ENCODE measurements at places on chromosomes 3 and 15.

- no peak for DNase-seq
Observed at GRCh38 chr3:34292605-34293300, 494.3 kb downstream of the PDCD6IP start.

DNA sequence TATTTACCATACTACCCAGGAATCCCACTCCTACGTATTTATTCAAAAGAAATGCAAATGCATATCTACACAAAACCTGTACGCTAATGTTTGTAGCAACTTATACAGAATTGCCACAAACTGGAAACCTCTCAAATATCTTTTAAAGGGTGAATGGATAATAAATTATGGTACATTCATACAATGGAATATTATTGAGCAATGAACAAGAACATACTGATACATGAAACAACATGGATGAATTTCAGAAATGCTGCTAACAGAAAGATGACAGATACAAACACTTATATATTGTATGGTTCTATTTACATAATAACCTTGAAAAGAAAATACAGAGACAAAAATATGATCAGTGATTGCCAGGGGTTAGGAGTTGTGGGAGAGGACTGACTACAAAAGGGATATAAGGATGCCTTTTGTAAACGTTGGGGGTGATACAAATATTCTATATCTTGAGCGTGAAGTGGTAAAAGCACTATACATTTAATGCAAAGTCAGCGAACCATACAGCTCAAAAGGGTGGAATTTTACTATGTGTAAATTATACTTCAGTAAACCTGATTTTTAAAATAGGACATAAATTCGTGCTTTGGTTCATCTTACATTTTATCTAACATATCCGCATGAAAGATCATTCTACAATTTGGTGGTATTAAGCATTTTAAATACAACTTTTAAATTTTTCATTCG lies 55.0 kb upstream of the FOXB1 start:
- DNase-seq: no peak

DNA sequence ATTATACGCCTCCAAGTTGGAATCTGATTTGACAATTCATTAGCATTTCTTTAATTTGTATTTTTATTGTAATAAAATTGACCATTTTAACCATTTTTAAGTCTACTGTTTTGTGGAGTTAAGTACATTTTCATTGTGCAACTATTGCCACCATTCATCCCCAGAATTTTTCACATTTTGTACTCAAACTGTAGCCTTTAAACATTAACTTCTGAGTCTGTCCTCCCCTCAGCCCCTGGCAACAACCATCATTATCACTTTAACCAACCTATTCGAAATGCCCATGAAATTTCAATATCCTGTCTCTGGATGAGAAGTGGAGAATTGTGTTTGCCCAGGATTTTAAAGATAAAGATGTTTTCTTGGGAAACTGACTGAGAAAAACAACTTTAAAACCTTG lies 27.7 kb downstream of the IL1RAP start:
- no peak for DNase-seq

GRCh38 chr15:38559636-38560307 lies 4.8 kb downstream of the RASGRP1 start:
- DNase-seq: no peak

GRCh38 chr3:97895216-97895615 lies 73.4 kb downstream of the CRYBG3 start:
- DNase-seq: no peak

DNA sequence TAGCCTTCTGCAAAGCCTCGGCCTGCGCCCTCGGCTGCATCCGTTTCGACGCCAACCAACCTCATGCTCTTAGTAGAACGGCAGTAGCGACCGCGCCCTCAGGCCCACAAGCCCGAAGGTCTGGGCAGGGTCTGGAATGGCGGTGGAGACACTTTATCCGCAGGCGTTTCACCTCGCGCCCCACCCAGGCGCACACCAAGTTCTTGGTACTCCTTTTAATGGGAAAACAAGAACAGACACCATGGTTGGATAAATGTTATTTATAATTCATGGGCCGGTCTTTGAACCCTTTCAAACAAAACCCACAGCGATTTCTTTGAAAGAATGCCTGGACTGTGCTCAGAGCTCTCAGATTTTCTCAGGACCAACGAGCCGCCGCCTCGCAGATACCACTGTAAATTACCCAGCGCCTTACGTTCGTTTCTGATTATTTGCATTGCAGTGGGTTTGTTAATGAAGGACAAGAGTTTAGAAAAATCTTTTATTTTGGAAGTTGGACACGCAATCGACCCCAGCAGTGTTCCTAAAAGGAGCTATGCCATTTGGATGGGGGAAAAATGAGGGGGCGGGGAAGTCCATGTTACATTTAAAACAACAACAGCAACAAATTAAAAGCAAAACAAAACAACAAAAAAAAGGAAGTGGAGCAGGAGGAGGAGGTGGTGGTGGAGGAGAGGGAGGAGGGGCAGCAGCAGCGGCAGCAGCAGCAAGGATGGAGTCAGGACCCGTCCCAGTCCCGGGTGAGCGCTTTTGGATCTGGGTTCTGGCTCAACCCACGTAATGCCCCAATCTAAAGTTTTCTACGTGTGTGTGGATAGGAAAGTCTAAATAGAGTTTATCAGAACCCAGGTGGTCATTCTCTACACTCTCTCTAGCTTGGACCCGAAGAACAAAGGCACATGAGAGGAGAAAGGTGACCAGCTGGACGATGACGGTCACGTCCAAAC lies 993 bp upstream of the ISL2 start:
- DNase-seq: no peak

DNA sequence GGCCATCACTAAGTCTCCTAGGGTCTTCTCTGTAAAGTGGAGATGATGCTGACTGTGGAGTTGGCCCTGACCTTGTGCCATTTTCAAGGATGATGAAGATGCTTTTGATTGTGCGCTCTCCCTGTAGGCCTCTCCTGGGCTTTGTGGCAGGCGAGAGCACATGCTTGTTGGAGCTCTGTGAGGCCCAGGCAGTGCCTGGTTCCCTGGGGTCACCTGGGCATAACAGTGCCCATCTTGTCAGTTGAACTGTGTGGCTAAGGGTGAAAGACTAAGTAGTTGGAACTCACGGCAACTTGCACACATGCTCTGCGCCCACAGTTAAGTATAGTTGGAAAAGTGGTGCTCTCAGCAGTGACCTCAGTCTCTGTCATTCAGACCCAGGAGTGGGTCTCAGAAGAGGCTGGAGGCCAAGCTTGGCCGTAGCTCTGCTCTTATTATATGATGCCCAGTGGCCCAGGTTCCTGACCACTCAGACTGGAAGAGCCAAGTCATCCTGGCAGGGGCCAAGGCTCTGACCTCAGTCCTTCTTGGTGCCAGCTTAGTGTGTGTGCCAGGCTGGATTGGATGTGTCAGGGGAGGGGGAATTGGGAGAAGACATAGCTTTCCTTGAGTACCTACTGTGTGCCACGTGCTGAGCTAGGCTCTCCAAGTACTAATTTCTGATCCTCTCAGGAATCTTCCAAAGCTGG lies 154.6 kb downstream of the EEFSEC start:
- no peak for DNase-seq

- no peak for DNase-seq
Observed at GRCh38 chr15:45646220-45646619, 11.4 kb downstream of the SQOR start.

DNA sequence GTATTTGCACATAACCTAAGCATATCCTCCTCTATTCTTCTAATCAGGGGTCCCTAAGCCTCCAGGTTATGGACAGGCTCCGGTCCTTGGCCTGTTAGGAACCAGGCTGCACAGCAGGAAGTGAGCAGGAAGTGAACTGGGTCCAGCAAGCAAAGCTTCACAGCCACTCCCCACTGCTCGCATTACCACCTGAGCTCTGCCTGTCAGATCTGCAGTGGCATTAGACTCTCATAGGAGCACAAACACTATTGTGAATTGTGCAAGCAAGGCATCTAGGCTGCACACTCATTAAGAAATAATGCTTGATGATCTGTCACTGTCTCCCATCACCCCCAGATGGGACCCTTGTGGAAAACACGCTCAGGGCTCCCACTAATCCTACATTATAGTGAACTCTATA lies 9.8 kb downstream of the MSL2 start:
- DNase-seq: peak; percentile 26

- no peak for DNase-seq
Observed at GRCh38 chr3:175311946-175312345, 452.8 kb downstream of the NAALADL2 start.

- no peak for DNase-seq
Observed at GRCh38 chr15:48719668-48720067, 74.2 kb upstream of the FBN1 start.

DNA sequence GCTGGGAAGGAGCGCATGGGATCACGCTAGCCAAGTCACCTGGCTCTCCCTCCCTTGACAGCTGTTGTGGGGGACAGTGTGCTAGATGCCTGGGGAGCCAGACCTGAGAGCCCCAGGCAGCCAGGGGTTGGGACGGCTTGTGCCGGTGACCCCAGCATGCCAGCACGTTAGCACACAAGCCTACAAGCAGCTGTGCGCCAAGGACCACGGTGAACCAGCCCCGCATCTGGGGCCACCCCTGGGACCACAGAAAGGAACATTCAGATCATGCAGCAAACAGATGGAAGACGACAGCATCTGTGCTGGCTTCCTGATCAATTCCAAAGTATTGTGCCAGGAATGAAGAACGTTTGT lies 64.8 kb downstream of the NTRK3 start:
- no peak for DNase-seq

DNA sequence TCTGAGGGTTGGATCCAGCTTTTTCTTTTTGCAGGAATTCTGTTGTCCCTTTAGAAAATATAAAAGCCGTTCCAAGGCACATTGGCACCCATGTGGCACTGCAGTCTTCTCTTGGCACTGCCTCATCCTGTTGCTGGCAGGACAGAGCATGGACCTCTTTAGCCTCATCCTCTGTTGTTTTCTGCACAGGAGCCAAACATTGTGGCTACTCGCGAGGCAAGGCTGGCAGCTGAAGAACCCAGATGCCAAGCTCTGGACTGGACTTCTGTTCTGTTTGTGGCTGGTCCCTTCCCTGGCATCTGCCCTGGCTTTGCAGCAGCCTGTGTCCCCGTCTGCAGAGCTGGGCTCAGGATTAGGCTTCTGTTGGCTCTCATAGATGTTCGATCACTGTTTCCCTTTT lies 224.7 kb upstream of the TBC1D5 start:
- DNase-seq: no peak

DNA sequence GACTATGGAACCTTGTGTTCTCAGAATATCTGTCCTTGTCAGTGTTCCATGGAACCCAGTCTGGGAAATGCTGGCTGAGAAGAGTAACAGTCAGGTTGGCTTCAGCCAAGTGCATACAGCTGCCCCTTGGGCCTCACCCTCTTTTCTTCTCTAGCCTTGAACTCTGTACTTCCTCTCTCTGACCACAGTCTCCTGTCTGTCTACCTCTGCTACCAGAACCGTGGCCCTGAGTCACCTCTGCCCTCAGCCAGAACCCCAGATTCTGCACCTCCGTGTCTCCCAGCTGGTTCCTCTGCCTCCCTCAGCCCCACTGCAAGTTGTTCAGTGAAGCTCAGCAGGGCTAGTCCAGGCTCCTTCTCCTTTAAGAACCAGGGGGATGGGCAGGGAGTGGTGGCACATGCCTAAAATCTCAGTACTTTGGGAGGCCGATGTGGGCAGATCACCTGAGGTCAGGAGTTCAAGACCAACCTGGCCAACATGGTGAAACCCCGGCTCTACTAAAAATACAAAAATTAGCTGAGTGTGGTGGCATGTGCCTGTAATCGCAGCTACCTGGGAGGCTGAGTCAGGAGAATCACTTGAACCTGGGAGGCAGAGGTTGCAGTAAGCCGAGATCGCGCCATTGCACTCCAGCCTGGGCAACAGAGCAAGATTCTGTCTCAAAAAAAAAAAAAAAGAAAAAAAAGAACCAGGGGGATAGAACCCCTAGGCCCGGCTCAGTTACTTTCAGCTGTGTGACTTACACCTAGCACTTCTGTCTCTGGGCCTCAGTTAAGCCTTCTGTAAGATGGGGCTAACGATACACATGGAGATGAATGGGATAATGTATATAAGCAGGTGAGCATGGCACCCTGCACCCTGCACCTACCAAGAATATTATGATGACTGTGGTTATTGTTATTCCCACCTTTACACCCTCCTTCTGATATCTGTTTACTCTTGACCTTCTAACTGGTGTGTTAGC lies 24.3 kb upstream of the TATDN2 start:
- DNase-seq: peak; percentile 44

GRCh38 chr15:75620841-75621391 lies 4.6 kb downstream of the SNUPN start:
- peak; percentile 32 for DNase-seq

GRCh38 chr15:79090487-79091203 lies at the start of gene RASGRF1:
Gene RASGRF1 (minus strand): TSS chr15:79090780. CDS start chr15:79090498, 282 bp downstream.
- no peak for DNase-seq

DNA sequence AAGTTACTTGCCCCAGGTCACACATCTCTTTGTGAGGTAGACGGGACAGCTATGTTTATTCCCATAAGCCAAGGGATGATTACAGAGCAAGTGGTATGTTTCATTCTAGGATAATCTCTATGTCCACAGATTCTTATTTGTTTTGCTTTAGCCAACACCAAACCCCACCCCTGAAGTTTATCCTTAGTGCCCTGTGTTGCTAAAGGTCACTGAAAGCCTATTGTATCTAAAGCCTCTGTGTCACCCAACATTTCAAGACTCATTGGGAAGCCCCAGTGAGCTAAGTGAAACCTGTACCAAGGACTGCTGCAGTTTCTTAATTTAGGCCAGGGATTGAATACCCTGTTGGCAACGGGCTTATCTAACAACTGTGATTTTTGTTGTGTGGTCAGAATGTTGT lies 135.6 kb downstream of the ADAMTS9 start:
- no peak for DNase-seq

DNA sequence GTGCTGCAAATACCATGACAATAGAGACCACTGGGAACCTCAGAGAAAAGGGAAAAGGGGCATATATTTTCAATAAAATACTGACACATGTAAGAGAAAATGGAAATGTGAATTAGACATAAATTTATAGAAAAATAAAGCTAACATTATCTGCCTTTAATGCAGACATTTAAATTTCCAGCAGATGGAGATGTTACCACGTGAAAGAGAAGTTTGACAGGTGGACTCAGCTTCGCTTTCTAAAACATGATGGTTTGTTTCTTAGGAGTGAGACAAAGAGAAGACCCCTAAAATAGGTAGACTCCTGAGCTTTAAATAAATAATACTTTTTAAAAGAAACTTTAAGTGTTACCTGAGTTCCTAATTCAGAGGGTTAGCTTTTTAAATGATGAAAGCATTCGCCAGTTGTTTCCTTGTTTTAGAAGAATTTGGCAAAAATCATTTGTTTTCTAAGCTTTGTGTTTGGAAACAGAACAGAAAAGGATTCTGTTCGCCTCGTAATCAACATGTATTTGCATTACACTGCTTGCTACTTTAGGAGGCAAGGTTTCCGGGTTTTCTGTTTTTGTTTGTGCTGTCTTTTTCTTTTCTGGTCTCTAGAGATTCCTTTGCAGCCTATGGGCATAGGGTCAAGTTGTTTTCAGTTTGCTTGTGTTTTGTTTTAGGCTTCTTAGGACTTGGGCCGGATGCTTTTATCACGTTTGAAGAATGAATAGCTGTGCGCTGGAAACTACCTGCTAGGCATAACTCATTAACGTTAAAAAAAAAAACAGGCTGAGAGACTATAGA lies 271.4 kb downstream of the THSD4 start:
- no peak for DNase-seq

GRCh38 chr15:83207009-83207659 lies 489 bp downstream of the HDGFL3 start:
- DNase-seq: peak; percentile 26
